Foreskin fibroblast (primary cell): ENCODE measurements at places on chromosomes 1 and 21.

- peak; percentile 55 for DNase-seq
Observed at GRCh38 chr21:37368541-37369279, 2.1 kb downstream of the DYRK1A start.

DNA sequence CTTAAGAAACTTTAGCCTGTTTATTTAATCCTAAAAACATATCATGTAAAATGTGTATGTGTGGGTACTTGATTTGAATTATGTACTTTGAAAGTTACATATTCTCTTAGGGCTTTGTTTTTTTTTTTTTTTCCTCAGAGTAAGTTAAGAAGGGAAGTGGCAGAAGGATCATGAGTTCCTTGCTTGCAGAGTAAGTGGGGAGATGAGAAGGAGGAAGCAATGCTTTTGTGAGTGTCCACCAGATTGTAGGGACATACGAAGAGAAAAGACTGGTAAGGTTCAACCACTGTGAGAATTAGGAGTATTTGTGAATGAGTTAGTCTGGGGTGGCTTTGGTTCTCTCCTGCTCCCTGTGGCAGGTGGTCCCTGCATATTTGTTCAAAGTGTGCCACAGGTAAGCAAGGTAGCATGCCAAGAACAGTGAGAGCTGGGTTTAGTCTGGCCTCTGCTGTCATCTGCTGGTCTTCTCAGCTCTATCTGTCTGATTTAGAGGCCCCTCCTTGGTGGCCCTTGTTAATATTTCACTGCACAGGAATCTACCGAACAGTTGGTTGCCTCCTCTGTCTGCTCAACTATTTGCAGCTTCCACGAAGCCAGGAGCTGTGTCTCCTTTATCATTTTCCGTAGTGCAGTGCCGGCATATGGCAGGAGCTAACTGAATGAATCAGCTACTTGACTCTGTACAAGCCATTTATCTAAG lies 9.5 kb downstream of the DNM3 start:
- DNase-seq: no peak

GRCh38 chr21:36973986-36974850 lies 7.7 kb upstream of the HLCS start:
- DNase-seq: no peak

GRCh38 chr1:201917362-201918033 lies 28.8 kb downstream of the SHISA4 start:
- peak; percentile 90 for DNase-seq

- DNase-seq: peak; percentile 77
Observed at GRCh38 chr21:28454564-28455252, 538.0 kb downstream of the LTN1 start.

DNA sequence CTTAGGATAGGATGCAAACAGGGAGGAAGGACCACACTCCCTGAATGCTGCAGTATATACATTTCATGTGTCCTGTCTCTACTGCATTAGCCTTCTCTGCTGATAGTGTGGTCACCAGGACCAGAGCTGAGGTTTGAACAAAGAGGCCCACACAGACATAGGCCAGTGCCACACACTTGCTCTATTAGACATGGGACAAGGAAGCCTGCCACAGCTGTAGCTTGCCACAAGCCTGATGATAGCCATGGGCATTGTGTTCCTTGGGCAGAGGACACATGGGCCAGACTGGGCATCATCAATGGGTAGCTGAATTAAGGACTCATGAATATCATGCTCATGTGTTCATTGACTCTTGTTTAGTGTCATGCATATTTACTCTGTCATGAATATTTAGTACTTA lies 10.4 kb downstream of the CAMSAP2 start:
- no peak for DNase-seq

GRCh38 chr1:24074817-24075589 lies 36.9 kb downstream of the MYOM3 start:
- no peak for DNase-seq

- peak; percentile 19 for DNase-seq
Observed at GRCh38 chr1:3070644-3071564, 1.9 kb downstream of the PRDM16 start.
